ENCODE measurements at places on chromosomes 2 and 18.

DNA sequence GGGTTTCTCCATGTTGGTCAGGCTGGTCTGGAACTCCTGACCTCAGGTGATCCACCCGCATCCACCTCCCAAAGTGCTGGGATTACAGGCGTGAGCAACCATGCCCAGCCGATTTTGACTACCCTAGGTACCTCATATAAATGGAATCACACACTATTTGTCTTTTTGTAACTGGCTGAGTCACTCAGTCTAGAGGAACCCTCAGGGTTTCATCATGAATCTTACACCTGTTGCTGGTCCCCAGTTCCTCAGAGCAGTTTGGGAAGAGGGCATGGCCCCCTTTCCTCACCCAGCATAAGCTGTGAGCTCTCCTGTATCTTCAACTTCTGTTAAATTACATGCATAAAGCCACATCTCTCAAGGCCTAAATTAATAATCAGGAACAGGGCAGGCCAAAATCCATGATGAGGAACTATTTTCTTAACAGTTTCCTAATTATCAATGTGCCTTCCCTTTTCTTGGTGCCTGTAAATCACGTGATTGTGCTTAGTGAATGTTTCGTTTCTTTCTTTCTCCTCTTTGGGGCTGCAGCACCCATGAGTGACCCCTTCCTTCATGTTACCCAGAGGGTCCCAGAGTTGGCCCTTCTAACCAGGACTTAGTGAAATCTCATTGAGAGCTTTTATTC, 20.9 kb downstream of the DYSF start:
- DNase-seq: no peak

DNA sequence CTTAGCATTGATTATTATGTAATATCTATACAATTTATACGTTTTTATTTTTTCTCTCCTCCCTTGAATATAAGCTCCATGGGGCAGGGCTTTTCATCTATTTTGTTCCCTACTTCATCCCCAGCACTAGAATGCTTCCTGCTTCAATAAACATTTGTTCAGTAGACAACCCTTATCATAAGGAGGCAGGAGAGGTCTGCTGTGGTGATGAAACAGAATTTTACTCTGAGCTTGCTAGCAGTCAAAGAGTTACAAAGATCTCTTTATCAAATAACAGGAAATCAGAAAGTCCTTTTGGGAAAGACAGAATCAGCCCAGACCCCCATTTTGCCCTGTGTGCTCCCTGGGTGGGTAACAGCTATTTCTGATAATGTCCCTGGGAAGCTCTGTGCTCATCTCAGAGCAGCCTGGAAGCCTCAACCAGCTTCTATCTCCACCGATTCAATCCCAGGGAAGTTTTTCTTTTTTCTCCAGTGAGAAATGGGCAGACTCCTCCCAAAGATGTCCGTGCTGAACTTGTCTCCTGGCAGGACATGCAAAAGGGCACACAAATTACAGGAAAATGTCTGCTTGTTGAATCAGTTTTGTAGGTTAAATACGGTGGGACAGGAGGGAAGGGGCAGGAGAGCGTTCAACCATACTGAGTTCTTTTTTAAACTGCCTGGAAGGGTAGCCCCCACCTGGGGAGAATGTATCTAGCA, 84.7 kb upstream of the PKDCC start:
- DNase-seq: no peak

GRCh38 chr2:224381521-224382279, 20.2 kb downstream of the FAM124B start:
- DNase-seq: no peak

DNA sequence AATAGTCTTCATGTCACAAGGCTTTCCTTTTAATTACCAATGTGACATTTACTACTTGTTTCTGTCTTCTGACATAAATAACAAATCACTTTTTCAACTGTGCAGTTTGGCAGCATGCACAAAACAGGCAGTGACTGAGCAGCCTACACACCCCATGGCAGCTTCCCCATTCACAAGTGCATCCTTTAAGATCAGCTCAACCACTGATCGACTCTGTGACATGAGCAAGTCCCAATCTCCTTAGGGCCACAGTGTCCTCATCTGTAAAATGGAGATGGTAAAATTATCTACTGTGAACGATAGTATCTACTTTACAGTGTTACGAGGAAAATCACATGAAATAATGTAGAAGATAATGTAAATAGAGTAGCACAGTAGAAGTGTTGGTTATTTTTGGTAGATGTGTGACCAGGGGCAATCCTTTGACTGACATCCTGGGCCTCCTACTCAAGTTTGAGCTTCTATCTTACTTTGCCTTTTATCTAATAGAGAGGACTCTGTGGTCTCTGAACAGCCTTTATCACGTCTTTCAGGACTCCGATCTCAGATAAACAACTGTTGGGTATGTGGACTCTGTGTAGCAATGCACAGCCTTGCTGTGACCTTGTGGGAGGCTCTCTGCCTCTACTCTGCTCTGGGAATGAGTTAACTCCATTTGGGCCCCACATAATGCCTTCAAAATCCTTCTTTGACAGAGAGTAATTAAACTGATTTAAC, 120.6 kb downstream of the PIGN start:
- no peak for DNase-seq

DNA sequence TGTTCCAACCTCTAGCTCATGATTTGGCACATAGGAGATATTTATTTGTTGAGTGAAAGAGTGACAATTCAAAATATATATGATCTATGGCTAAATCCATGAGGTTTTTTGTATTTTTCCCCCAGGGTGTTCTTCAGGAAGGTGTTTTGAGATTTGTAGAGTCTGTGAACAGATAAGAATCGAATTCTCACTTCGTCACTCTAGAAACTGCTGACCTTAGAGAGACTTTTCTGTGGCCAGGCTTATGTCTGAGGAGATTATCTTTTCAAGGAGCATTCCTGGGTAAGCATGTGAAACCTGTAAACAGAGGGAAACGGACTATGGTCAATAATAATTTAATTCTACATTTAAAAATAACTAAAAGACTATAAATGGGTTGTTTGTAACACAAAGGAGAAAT, 849 bp upstream of the ITGB6 start:
- no peak for DNase-seq

DNA sequence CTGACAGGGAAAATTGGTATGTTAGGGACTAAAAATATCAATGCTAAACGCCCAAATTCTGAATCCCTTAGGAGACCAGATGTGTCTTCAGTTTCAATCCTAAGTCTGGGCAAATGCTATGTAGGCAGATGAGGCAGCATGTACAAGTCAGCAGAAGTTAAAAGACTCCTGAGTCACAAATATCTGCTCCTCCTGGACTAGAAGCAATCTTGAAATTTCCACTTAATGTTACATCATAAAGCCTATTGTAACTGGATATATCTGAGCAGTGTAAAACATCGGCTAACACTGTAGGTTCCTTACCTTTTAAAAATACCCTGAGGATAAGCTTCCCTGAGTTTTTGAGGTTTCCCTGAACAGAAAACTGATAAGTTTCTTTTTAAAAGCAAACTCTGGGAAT, 1087.6 kb upstream of the PIK3C3 start:
- DNase-seq: no peak

- DNase-seq: no peak
Measured at GRCh38 chr2:156021146-156022040, 311.1 kb downstream of the NR4A2 start.

GRCh38 chr2:215905691-215906090, 107.7 kb downstream of the MREG start:
- no peak for DNase-seq

GRCh38 chr18:49247781-49248180, 212.7 kb downstream of the DYM start:
- no peak for DNase-seq

DNA sequence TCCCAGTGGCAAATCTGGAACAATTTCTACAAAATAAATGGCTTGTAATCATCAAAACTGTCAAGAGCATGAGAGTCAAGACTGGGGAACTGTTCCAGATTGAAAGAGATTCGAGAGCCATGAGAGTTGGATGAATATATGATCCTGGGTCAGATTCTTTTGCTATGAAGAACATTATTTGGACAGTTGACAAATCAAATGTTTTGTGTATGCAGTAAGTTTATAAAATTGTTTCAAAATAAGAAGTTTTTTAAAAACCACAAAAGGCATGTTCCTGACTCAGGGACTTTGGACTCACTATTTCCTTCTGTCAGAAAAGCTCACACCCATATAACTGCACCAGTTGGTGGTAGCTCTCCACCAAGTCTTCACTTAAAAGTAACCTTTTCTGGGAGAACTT, 38.5 kb downstream of the ROCK2 start:
- no peak for DNase-seq

DNA sequence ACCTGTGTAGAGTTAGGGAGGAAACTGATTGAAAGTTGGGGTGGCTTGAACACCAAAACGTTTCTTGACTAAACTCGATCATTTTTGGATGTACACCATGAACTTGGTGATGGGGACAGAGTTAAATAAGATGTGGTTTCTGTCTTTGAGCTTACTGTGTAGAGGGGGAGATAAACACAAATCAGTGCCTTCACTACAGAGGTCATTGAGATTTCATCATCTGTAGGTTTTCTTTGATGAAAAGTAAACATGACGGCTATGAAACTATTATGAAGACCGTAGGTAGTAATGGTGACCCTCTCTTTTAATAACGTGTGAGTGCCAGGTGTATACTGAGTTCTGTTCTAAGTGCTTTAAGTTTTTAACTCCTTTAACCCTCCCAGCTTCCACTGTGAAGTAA, 6.5 kb downstream of the LCLAT1 start:
- no peak for DNase-seq

- DNase-seq: no peak
Measured at GRCh38 chr2:44237221-44237620, 38.1 kb upstream of the SLC3A1 start.

DNA sequence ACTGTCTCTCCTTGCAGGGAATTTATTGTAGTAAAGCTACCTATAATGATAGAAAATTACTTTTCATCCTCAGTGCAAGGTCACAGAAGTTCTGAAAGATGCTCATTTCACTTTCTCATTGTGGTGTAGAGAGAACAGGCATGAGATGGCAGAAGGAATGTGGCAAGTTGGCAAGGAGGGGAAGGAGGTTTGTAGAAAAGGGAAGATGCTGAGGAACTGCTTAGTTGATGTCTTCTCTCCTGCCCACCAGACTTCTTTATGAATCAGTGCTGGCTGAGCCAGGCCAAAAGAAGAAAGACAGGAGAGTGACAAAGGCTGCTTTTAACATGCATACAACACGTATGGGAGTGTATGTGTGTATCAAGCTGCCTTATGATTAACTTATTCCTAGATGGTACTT, 164.4 kb downstream of the PRPF40A start:
- no peak for DNase-seq

- DNase-seq: no peak
Measured at GRCh38 chr18:34848695-34849094, 138.6 kb downstream of the DTNA start.

DNA sequence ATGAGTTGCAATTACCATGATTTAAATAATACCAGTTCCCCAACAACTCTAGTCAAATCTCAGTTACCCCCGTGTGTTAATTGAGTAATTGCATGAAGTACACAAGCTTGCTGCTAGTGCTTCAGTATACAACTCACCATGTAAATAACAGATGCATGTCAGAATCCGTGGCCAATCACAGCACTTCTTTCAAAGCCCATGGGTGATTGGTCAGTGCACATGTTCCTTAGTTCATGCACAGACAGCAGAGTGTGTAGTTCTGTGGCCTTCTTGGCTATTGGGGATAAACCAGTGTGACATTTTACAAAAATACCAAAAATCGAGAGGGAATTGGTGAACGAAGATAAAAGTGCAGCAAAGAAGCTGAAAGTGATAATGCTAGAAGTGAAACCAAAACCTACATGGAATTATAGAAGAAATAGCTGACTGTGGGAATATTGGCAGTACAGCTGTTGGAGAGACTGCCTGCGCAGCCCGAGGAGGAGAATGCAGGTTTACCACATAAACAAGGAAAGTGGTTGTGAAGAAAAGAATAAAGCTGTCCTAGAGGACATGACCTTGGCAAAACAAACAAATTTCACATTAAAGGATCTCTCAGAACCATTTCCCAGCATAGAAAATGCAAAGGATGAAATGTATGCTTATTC, 59.4 kb downstream of the NEDD4L start:
- DNase-seq: no peak

- DNase-seq: no peak
Measured at GRCh38 chr18:7579176-7579917, 12.2 kb downstream of the PTPRM start.

- DNase-seq: no peak
Measured at GRCh38 chr2:206457188-206457634, 13.9 kb downstream of the ADAM23 start.

DNA sequence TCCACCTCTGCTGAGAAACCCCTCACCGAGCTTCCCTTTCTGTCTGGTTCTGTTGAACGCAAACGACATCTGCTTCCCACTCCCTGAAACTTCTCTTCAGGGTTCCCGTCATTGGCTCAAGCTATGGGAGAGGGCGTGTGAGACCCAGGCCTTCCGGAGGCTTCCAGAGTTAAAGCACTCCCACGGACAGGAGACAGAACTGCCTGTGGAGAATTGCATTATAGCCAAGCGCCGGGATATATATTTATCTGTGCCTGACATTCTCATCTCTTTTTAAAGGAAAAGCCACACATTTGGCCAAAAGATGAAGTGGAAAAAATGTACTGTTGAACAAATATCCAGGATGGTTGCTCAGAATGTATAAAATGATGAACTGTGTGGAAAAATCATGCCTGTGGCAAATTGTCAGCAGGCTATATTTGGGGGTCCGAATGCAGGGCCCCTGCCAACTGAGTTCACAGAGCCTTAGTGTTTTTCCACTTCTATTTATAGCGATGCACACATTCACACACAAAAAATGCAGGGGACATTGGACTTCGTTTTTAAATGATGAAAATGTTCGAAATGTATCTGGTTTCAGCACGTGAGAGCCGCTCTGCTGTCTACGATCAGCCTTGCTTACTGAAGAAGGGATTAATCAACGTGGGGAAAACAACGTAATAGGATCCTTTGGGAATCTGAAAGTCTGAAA, 59.5 kb downstream of the E2F6 start:
- DNase-seq: no peak

GRCh38 chr18:42586601-42587000, 528.9 kb downstream of the RIT2 start:
- no peak for DNase-seq

- no peak for DNase-seq
Measured at GRCh38 chr2:53600815-53601214, 166.8 kb upstream of the CHAC2 start.
